ENCODE measurements at places on chromosomes 7 and 10.

DNA sequence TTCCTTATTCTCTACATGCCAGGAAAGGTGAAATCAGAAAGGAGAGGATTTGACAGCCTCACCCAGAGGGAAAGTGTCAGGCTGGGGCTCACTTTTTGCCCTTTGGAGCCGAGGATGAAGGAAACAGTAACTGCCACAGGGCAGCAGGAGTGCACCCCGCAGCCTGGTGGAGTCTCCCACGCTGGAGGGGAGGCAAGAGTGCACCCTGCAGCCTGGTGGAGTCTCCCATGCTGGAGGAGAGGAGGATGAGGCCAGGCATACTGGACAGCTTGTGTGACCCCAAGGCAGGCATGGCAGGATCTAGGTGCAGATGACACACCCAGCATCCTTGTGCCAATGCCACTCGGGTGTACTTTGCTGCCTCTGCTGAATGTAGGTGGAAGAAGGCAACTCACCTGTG is 484.0 kb downstream of the DNAJB6 start:
- no peak for DNase-seq

- peak; percentile 72 for DNase-seq
These were observed 66.9 kb downstream of the SEMA3C start for GRCh38 chr7:80851896-80852476.

GRCh38 chr10:52483587-52483986 is 169.5 kb downstream of the DKK1 start:
- no peak for DNase-seq

DNA sequence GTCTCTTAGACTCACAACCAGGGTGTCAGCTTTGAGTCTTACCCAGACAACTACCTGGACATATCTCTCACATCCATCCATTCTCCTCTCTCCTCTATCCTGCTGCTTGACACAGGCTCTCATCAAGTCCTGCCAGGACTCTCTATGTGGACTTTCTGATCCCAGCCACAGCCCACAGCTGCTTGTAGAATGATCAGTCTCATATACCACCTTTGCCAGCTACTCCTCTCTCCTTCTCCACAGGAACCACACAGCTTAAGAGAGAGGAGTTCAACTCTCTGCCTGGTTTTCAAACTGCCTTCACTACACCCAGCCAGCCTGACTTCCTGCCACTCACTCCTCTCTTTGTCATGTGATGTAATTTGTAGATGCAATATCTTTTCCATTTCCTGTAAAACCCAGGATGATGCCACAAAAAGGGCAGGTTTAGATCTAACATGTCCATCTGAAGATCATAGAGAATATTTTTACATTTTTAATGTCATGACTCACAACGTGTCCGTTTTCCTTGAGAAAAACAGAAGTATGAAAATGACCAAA is 154.0 kb downstream of the RAB11FIP2 start:
- DNase-seq = no peak

- no peak for DNase-seq
These were observed 3.6 kb upstream of the PTTG1IP2 start for GRCh38 chr7:90465816-90466215.

- DNase-seq = peak; percentile 43
These were observed 154.1 kb downstream of the KIAA1217 start for GRCh38 chr10:24363070-24363469.

DNA sequence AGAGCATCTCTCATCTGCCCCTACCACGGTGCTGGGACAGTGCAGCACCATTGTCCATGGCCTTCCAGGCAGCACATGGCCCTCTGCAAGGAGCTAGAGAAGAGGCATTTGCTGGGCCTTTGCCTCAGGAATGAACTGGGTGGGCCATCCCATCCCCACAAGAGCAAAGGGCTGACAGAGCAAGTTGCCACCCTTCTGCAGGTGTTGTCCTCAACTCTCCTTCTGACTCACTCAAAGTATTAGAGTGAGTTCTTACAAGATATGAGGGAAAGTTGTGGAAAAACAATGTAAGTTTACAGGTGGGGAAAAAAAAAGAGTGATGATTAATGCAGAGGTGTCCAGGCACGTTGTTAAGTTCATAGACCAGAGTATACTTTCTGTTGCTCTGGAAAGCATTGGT is 261.2 kb downstream of the SKIDA1 start:
- DNase-seq = no peak

DNA sequence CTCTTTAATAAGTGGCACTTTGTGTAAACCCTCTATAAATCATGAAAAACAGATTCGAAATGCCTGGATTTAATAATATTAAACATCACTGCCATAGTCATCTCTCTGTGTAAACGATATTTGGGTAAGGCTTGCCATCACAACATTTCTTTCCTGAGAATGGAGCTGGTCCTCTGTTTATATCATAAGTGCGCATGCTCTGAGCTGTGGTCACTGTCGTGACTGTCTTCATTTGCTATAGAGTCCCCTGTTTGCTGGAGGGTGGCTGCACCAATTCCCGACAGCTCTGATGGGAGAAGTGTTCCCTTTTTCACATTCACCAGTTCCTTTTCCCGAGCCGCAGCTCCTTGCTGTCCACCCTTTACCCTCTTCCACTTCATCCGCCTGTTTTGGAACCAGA is 50.4 kb upstream of the AGMO start:
- no peak for DNase-seq

DNA sequence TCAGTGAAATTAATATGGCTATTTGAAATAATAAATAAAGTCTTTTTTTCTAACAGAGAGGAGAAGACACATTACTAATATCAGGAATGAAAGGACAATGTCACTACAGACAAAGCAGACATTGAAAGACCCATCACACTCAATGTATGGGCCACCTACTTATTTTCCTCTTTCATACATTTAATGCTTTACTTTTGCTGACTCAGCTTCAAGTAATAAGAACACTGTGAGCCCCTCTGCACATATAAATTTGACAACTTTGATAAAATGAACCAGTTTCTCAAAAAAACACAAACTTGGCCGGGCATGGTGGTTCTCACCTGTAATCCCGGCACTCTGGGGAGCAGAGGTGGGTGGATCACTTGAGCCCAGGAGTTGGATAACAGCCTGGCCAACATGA is 664.2 kb upstream of the COBL start:
- no peak for DNase-seq

Data from astrocyte of the spinal cord (primary cell).